ENCODE measurements at places on chromosomes 4 and X.
A peak's percentile ranks its signal among the peaks of the same experiment; 100 is the strongest.

DNA sequence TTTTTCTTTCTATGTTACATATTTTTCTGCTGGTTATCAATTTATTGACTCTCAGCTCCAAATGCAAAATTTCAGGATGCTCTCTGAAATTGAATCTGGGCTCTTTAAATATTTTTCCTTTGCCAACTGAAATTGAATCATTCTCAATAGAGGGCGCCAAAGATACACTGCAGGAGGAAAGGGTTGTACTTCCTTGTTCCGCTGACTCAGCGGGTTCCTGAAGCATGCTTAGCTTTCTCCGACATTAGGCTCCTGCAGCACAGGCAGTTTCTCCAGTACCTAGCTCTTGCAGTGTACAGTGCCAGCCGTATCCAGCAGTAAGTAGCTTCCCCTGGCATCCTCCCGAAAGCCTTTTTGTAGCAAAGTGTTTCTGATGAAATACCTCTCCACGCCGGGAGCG, 28.8 kb upstream of the CFAP47 start:
- DNase-seq: peak; percentile 71

GRCh38 chr4:20194123-20195013, 57.3 kb upstream of the SLIT2 start:
- no peak for DNase-seq

- no peak for DNase-seq
These were observed 172.4 kb downstream of the PDGFC start for GRCh38 chr4:156799121-156799589.

GRCh38 chr4:54099287-54099747, 646 bp upstream of the GSX2 start:
- DNase-seq: no peak

- DNase-seq: no peak
These were observed 815 bp downstream of the FAM53A start for GRCh38 chr4:1683261-1683735.

GRCh38 chr4:16819652-16820051, 78.8 kb downstream of the LDB2 start:
- no peak for DNase-seq

GRCh38 chrX:7637066-7637465, 205.9 kb upstream of the VCX start:
- DNase-seq: no peak

GRCh38 chr4:1988327-1988724, 20.4 kb downstream of the NELFA start:
- no peak for DNase-seq

GRCh38 chr4:168098248-168098717, 5.9 kb downstream of the ANXA10 start:
- DNase-seq: no peak

- peak; percentile 92 for DNase-seq
These were observed 53.2 kb downstream of the C4orf51 start for GRCh38 chr4:145732895-145733880.

DNA sequence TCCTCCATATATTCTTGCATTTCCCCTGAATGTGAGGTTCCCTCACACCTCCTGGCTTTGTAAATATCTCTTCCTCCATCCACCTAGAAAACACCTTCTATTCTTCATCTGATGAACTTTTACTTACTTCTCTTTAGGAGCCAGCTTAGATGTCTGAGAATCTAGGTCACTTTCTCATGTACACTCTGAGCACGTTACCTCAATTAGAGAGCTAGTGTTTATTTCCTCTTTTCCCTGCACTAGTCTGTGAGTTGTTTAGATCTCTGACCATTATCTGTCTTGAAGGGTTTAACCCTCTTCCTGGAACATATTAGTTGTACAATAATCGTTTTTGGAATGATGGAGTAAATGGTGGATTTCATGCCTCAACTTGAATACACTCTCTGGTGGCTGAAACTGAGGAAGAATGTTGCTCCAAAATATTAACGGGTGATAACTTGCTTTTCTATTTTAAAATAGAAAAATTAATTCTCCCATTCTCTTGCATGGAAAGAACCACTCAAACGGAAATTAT, 8.5 kb upstream of the NEIL3 start:
- DNase-seq: no peak

- DNase-seq: no peak
These were observed 215.4 kb upstream of the MAB21L2 start for GRCh38 chr4:150366487-150366999.

GRCh38 chr4:76233083-76233482, 18.4 kb upstream of the FAM47E start:
- DNase-seq: no peak

DNA sequence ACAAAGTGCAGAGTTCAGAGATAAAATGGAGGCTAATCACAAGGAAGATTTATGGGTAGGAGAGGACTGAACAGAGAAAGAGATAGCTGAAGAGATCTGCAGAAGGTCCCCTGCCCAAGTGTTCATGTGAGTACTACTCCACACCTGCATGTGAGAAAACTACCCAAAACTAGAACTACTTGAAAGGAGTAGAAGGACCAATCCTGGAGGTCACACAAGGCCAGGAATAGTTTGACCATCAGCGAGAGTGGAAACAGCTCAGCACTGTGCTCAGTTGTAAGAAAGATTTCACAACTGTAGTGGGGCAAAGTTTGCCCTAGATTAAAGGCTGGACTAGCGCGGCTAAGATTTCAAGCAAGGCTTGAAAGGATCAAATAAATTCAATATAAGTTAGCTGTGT, 422.7 kb upstream of the LCORL start:
- no peak for DNase-seq

- no peak for DNase-seq
These were observed 25.0 kb downstream of the EIF4E start for GRCh38 chr4:98903963-98904362.

DNA sequence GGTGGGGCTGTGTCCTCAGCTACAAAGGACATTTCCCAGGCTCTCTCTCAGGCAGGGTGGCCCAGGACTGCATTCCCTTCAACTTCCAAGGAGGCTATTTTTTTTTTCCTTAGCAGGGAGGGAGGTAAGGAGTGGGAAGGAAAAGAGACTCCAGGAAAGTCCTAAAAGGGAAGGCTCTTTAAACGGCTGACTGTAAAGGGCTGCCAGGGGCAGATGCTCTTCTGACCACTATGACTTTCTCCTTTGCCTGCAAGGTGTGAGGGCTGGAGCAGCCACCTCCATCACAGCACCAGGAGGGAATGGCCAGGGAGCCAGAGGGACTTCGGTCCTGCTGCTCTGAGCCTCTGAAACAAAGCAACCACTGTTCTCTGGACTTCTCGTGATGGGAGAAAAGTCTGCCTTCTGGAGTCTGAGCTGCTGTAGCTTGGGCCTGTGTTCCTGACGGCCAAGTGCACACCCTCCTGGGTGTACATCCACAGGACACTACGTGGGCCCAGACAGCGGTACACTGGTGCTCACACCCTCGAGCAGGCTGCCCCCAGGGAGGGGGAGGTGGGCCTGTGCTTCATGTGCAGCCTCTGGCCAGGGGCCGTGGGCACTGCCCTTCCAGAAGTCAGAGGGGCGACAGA, 17.9 kb downstream of the NAT8L start:
- no peak for DNase-seq

DNA sequence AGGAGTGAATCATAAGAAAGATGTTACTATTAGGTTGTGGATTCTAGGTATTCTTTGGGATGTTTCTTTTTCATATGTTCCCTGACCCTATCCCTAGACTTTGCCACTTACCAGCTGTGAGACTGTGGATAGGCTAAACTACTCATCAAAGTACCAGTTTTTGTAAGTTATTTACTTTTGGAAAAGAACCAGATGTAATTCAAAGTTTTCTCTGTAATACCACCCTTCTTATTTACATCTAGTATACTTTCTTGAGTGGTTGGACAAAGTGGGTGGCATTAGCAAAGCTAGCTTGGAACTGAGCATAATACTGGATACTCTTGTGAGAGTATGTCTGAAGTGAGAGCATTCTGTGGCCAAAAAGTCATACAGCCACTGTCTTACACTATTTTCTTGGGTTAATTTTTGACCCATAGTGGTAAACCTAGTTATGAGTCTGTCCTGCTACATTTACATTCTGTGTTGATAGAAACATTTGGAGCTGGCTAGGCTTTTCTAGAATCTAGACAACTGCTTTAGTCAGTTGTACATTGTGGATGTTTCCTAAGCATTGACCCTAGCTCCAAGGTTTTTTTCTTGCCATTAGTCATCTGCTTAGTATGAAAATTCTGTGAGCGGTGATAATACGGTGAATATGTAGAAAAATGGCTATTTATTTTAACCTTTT, 41.7 kb downstream of the KDM6A start:
- no peak for DNase-seq

GRCh38 chrX:2474280-2474962, 26.4 kb downstream of the DHRSX start:
- DNase-seq: no peak

- DNase-seq: peak; percentile 66
These were observed 5.8 kb upstream of the TET2 start for GRCh38 chr4:105140684-105141490.

DNA sequence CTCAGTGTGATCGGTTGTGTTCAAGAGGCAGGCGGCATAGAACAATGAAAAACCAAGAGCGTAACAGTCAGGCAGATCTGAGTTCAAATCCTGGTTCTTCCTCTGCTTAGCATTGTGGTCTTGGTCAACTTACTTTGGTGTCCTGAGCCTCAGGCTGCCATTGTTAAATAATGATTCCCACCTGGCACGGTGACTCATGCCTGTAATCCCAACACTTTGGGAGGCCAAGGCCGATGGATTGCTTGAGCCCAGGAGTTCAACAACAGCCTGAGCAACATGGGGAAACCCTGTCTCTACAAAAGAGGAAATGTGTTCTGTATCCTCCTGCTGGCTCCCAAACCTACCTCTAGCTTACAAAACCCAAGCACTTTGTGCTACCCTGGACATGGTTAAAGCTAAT, 129.0 kb upstream of the STX18 start:
- DNase-seq: no peak

All from activated CD4-positive, alpha-beta T cell treated with anti-CD3 and anti-CD28 coated beads, Interleukin-10, Interleukin-2, amounts not matched to agents 100 ng/mL and 50 ng/mL, durations not matched to agents 16 hours and 8 hours (primary cell).